OCI-LY7 (cell line): ENCODE measurements at places on chromosomes 4 and X. TPM values are rescaled to one million over a fixed set of nuclear protein-coding genes. Genes with fewer than 3 reads are reported as not detected.

DNA sequence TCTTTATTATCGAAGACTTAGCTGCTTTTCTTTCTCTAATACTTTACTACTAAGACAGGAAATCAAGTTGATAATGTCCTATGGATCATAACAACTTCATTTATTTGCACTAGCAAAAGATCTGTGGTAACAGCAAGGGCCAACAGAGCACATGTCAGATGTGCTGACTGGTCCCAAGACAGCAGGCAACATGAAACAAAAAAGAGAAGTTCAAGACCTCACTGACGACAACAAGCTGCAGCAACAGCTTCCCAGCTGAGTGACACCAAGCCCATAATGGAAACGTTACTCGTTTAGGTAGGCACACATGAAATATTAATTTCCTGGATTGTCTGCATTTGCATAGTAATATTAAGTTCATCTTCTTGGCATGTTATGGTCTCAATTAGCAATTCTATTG lies 126.9 kb downstream of the UNC5C start:
- no peak for DNase-seq

DNA sequence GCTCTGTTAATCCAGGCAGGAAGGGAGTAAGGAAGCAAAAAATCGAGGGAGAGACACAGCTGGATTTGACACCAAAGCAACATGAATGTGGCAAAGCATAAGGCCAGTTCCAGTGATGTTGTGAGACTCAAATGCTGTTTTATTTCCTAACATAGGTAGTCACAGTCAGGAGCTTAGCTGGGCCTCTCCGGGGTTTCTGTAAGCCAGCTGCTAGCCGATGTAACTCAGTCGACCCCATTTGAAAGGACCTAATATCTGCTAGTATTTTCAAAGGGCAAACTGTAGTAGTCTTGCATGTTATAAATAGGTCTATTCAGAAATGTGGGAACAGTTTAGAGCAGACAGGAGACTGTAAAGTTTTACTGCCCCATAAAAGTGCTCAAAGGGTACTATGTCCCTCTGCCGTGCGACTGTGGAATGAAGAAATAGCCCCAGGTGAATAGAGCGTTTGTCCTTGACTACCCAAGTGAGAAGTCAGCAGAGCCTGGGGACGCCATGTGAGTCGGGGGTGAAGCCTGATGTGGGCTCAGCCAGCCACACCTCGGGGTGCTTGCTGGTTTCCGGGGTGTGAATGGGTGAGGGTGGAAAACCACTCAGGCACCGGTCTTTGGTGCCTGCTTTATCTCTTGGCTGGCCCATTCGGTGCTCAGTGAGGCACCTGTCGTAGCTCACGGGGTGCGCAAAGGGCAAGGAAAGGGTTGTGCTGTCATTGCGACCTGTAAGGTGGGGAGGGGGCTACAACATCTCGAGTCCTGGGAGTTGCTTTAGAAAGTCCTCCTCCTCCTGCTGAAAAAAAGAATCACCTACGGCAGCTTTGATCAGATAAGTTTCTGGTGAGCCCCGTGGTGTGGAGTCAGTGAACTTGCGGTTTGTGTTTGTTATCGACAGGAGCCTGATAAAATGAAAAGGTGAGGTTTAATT lies 745 bp downstream of the TRIM2 start:
- no peak for DNase-seq

DNA sequence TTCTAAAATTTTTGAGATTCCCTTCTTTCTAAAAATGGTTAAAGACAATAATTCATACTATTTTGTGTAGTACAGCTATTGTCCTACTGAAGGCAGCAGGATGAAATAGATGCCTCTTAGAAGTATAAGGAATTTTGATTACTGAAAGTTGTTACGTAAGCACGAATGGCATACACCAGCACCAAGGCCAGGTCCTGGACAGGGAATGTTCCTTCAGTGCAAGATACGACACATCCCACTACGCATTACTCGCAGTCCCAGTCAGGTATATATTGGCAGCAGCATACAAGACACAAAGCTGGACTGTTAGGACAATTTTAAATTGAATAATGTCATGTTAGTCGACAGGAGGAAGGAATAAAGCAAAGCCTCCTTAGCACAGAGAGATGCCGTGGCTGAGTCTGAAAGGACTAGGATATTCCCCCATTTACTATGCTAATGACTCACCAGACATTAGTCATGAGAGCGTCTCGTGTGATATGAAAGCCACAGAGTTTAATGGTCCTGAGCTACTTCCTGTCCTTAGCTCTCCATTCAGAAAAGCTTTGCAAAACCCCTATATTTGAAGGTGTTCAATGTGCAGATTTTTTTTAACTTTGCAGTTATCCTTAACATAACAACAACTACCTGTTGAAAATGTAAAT lies 504.3 kb downstream of the FAM133A start:
- no peak for DNase-seq

DNA sequence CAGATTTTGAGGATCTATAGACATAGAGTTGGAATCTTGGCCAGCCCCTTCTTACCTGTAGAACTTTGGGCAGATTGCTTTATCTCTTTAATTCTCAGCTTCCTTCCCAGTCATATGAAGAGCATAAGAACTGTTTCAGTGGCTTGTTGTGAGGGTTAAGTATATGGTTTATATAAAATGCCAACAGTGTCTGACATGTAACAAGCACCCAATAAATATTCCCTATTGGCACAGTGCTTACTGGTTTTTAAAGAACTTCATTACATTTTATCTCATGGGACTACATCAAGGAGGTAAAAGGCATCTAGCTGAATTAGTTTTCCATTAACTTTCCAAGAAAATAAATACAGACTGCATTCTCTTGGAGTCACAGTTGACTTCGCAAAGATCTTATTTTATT lies 106.7 kb upstream of the LIMCH1 start:
- no peak for DNase-seq

GRCh38 chrX:39903937-39904336 lies 193.8 kb downstream of the BCOR start:
- no peak for DNase-seq

GRCh38 chrX:133834771-133835170 lies 150.6 kb downstream of the GPC3 start:
- no peak for DNase-seq

DNA sequence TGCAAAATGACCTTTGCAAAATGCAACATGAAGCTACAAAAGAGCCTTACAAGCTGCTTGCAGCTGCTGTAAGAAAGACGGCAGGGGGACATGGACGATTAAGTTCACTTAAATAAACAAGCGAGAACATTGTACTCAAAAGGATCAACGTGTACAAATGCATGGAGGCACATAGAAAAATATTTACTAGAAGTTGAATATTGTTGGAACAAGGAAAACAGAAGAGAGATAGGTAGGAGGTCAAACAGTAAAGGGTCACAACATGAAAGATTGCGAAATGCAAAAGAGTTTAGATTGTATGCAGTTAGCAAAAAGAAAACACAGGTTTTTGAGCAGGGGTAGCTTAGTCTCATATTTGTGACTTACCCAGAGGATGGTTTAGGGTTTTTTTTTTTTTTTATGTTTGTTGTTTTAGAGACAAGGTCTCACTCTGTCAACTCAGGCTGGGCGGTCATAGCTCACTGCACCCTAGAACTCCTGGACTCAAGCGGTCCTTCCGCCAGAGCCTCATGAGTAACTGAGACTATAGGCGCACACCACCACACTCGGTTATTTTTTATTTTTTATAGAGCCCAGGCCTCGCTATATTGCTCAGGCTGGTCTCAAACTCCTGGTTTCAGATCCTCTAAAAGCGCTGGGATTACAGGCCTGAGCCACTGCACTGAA lies 1.4 kb upstream of the PHF8 start:
- DNase-seq, result no peak

GRCh38 chr4:185764876-185765275 lies 47.1 kb downstream of the SORBS2 start:
- DNase-seq, result no peak

DNA sequence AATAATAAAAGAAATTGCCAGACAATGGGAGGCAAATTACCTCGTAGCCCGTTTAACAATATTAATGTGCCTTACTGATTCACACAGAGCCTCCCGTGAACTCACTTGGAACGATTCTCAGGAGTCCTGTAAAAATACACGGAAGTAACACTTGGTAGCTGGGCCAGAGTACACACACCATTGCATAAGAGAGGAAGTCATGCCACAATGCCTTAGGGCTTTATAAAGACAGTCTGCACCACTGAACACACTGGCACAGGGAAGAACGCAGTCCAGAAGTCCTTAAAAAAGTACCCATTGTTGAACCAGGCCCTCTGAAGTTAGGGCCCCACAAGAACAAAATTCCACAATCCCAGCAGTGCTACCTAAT lies 15.1 kb downstream of the SLC2A9 start:
- DNase-seq, result peak; percentile 12

- no peak for DNase-seq
Observed at GRCh38 chrX:151039351-151039750, 56.2 kb downstream of the HMGB3 start.

GRCh38 chrX:153477901-153478300 lies 7.5 kb upstream of the HAUS7 start:
- DNase-seq, result no peak

DNA sequence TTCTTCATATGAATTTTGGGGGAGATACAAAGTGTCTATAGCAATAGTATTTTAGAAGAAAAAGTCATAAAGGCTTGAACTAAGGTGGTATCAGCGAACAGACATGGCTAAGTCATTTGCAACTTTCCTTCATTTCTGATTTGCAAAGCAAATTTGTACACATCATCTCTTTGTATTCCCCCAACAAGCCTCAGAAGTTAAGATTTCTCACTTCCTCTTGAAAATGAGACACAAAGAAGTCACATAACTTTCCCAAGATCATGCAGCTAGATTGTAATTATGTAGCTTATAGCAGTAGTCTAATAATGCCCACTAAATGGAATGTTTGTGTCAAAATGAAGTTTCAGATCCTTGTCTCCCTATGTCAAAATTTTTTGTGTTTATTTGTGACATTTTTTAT lies 709.8 kb upstream of the HS3ST1 start:
- DNase-seq, result no peak

DNA sequence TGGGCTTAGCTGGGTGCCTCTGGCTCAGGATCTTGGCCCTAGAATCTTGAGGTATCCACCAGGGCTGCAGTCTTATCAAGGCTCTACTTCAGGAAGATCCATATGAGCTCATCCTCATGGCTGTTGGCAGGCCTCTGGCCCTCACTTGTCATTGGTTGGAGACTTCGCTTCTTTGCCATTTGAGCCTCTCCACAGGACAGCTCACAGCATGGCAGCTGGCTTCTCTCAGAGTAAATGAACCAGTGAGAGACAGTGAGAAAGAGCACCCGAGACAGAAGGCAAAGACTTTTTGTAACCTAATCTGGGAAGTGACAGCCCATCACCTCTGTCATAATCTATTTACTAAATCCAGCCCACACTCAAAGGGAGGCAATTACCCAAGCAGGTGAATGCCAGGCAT lies 236.8 kb downstream of the GPAT3 start:
- DNase-seq, result no peak

GRCh38 chr4:168716406-168717129 lies 219.7 kb downstream of the PALLD start:
- no peak for DNase-seq

DNA sequence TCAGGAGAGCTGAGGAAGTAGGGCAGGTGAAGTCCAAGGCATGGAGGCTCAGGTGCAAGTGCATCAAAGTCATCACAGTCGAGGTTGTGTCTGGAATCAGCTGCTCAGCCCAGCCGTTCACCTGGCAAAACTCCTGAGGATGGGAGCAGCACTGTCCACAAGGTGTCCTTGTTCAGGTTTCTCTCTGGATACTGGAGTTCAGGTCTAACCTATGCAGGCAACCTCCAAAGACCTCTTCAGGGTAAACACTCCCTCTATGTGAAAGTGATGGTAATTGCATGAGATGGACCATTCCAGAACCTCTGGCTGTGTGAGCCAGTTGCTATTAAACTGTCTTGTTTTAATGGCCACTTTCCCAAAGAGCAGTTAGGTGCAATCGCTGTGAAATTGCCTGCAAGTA lies 120.2 kb upstream of the PSAPL1 start:
- DNase-seq, result no peak

DNA sequence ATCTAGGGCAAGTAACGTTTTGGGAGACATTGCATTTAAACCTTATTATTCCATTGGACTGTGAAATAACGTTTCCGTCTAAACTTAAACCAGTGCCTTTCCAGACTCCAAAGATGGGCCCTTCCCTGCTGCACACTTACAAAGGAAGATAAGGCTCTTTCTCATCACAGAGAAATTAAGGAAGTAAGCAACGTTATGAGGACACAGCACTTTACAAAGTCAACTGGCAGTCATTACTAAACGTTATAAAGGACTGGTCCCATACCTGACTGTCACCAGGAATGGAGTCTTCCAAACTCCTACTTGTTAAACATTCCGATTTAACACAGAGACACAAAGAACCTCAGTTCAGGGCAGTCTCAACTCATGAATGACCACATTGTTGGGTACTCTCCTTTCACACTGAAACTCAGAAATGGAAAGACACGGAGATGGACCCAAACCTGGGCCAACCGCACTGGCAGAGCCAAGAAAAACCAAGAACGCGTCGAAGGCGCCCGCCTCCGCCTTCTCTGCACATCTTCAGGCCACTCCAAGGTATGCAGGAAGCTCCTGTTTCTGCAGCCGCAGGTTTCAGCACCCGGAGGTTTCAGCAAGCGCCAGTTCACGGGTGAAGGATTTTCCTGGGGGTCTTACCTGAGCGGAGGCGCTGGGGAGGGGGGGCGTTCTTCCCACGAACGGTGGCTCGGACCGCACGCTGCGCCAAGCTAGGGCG lies 670 bp downstream of the PAPSS1 start:
- DNase-seq, result peak; percentile 55

- no peak for DNase-seq
Observed at GRCh38 chrX:3777416-3777815, 64.0 kb upstream of the PRKX start.

- DNase-seq, result no peak
Observed at GRCh38 chr4:5082376-5082775, 31.1 kb downstream of the STK32B start.

GRCh38 chr4:71595576-71596108 lies 188.2 kb downstream of the GC start:
- no peak for DNase-seq

DNA sequence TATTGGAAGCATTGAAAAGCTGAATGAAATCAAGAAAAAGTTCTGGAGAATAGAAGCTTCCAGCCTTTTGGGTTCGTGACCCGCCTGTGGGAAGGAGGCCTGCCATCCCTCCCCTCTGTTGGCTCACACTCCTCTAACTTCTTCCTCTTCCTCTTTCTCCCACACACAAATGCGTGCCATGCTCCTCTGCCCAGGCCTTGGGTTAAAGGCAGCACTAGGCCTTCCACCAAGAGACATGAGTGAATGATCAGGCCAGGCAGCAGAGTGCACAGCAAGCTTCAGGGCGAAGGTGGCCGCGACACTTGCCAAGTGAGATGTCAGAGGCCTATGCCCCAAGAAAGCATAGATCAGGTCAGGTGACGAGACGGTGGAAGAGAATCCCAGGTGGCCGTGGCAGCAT lies 38.4 kb downstream of the FAM193A start:
- DNase-seq, result no peak

GRCh38 chr4:8846046-8846720 lies 25.5 kb downstream of the HMX1 start:
- DNase-seq, result no peak

GABRE gene
- total RNA-seq, result not detected in 2 replicates

TMEM150C gene
- total RNA-seq, result not detected in 2 replicates

TEX13D gene
- not detected in 2 replicates for total RNA-seq

STAP1 gene
- 111 and 120 TPM in 2 replicates for total RNA-seq

SFRP2 gene
- total RNA-seq, result not detected in 2 replicates

TACR3 gene
- total RNA-seq, result not detected in 2 replicates
